Activated effector memory CD4-positive, alpha-beta T cell treated with anti-CD3 and anti-CD28 coated beads, Interleukin-2, amount 50 U/mL, for 16 hours (primary cell): ENCODE measurements at places on chromosomes 4 and X.

GRCh38 chr4:30380404-30380998, 339.7 kb upstream of the PCDH7 start:
- DNase-seq: no peak

DNA sequence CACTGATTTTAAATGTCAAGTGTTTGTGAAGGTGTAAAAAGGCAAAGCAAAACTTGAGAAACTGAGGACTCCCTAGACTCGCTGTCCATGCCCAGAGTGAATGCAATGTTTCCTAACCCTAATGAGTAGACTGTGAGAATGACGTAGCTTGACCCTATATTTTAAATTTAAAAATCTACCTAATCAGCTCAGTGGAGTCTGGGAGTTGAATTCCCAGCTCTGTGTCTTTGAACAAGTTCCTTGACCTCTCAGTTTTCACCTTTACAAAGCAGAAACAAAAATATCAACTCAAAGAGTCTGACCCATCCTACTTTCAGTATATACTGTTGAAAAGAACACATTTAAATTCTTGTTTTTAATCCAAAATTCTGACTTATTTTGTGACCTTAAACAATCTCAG, 2.3 kb downstream of the FGA start:
- DNase-seq: no peak

- DNase-seq: no peak
Measured at GRCh38 chr4:159018062-159018629, 84.7 kb upstream of the RAPGEF2 start.

DNA sequence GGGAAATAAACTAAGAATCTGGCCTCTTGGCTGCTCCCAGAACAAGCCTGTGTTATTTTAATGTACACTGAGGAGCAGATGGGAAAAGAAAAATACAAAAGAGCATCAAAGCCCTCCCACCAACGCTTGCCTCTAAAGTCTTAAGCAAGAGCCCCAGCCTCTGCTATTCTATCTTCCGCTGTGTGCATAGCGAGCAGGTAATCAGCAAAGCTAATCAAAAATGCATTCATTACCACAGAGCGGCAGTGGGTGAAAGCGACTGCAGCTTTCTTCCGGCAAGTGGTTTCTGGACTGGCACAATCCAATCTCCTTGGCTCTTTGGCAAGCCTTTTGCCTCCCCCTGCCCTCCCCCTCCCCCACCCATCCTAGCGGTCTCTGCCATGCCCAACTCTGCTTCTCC, 13.5 kb upstream of the GRIA3 start:
- DNase-seq: no peak

- DNase-seq: no peak
Measured at GRCh38 chr4:82754513-82755165, 44.0 kb downstream of the SCD5 start.

- DNase-seq: peak; percentile 54
Measured at GRCh38 chr4:3523146-3523627, 9.0 kb downstream of the LRPAP1 start.

DNA sequence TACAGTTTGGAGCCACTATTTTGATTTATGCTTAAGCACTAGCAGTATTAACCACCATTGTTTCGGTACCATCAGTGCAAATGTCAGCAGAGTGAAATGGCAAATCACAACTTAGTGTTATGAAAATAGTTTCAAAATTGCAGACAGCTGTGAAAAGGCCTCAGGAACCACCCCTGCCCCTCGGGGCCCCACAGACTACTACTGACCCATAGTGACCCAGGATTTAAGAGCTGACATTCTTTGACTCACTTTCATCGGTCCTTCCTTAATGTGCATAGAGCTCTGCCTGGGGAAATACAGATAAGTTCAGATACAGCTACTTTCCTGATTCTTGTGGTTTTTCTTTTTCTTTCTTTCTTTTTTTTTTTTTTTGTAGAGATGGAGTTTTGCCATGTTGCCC, 3.3 kb upstream of the BBS7 start:
- no peak for DNase-seq

DNA sequence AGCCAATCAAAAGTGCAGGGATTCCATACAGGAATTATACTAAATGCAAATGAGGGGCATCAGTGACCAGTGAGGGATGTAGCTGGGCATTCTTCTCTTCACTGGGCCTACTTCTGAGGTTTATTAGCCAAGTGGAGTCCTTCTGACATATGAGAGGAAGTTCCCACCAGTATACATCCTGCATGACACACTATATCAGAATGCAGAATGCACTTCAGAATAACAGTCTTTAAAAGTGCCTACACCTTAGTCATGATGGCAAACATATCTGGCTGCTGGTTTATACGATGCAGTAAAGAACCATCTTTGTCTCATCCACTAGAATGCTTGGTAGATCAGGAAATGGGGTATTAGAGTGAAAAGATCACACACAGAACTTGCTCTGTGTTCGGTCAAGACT, 180.3 kb upstream of the PPARGC1A start:
- DNase-seq: no peak

DNA sequence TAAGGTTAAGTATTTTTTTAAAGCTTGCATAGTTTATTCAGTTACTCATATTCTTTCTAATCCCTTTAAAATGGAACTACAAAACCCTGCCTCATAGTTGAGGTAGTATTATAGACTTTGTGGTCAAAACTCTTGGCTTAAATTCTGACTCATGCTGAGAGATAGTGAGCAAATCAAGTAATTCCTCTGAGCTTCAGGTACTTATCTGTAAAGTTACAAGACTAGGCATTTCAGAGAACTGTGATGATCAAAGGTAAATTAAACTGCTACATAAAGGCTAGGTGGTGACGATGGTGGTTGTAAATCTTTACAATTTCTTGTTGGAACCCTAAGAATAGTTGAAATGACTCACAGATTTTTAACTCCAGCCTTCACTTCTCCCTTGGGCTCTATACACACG, 3.2 kb upstream of the CLOCK start:
- no peak for DNase-seq
